Immature natural killer cell (primary cell): ENCODE measurements at places on chromosomes 7 and 10. TPM values are rescaled to one million over a fixed set of nuclear protein-coding genes. Genes with fewer than 3 reads are reported as not detected.

TAC1 gene
- polyA plus RNA-seq = not detected

DNA sequence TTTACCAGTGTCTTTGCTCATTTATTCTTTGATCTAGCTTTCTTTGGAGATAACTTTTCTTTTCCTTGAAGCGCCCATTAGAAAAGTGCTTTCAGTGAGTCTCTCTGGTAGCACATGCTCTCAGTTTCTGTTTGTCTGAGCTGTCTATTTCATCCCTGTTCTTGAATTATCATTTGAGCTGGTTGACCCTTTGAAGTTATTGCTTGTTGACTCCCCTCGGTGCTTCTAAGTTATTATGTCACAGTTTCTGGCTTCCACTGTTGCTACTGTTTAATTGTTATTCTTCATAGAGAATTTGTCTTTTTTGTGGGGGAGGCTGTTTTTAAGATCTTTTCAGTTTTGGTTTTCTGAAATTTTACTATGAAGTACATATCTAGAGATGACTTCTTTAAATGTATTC is 11.4 kb upstream of the PRF1 start:
- peak overlapping the region; percentile 4 for H3K4me3 ChIP-seq
- H3K27ac ChIP-seq = peak overlapping the region; percentile 76
- peaks cover 94% of the 10 kb centered on the region for H3K4me1 ChIP-seq
- peaks cover 19% of the 10 kb centered on the region for H3K27me3 ChIP-seq
- H3K36me3 ChIP-seq = no peaks in the 10 kb centered on the region

GRCh38 chr10:110221721-110222261 is 14.4 kb downstream of the MXI1 start:
- peaks cover 21% of the 10 kb centered on the region for H3K4me1 ChIP-seq
- no peak for DNase-seq
- H3K27me3 ChIP-seq = peaks cover 12% of the 10 kb centered on the region
- H3K4me3 ChIP-seq = no peak overlapping the region
- H3K36me3 ChIP-seq = no peaks in the 10 kb centered on the region

DNA sequence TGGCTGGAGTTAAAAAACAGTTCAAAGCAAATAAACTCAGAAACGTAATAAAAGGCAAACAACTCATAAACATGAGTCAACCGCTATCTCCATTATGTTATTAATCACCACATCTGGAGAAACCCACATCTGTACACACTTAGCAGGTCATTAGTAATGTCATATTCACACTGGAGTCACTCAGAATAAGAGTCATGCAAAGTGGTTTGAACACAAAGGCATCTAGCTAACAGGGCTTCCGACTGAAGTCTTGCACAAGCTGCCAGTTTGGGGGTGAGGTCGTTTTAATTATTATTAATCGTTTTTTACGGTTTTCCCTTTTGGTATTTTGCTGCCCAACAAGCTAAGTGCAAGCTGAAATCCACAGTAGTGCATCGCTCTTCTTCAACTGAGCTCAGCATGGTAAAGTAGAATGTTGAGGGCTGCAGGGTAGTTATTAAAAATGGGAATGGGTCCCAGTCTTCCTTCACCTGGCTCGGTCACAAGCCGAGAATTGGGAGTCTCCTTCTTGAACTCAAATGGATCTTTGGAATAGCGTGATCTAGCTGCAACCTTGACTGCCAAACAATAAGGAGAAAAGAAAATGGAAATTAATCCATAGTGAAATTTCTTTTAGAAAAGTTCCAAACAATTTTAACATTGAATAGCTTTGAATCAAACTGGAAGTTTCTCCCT is 663.5 kb downstream of the KCNMA1 start:
- H3K4me1 ChIP-seq = no peaks in the 10 kb centered on the region
- no peak overlapping the region for H3K4me3 ChIP-seq
- no peaks in the 10 kb centered on the region for H3K27me3 ChIP-seq
- H3K27ac ChIP-seq = no peak overlapping the region
- no peak for DNase-seq

DNA sequence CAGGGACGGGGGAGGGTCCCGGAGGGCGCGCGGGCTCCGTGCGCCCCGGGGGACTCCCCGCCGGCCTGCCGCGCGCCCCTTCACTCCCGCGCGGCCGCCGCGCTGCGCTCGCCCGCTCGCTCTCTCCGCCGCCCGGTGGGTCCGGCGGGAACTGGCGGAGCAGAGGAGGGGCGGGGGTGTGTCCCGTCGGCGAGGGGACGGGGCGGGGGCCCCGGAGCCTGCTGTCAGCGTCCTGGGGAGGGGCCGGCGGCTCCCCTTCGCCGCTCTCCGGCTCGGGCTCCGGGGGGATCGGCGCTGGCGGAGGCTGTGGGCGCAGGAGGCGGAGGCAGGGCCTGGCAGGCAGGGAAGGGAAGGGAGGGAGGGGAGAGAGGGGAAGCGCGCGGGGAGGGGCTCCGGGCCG is at the start of gene SH3PXD2A:
SH3PXD2A (minus strand) TSS at position 153 of the 400 bp plus-strand sequence. CDS start 310 bp downstream, outside the sequence.
- no peak for DNase-seq
- H3K4me1 ChIP-seq = peaks cover 13% of the 10 kb centered on the region
- peak within 1 kb of the TSS; percentile 79 for H3K4me3 ChIP-seq
- H3K27ac ChIP-seq = no peak within 1 kb of the TSS
- H3K36me3 ChIP-seq = peaks cover 11% of the 10 kb centered on the region

DNA sequence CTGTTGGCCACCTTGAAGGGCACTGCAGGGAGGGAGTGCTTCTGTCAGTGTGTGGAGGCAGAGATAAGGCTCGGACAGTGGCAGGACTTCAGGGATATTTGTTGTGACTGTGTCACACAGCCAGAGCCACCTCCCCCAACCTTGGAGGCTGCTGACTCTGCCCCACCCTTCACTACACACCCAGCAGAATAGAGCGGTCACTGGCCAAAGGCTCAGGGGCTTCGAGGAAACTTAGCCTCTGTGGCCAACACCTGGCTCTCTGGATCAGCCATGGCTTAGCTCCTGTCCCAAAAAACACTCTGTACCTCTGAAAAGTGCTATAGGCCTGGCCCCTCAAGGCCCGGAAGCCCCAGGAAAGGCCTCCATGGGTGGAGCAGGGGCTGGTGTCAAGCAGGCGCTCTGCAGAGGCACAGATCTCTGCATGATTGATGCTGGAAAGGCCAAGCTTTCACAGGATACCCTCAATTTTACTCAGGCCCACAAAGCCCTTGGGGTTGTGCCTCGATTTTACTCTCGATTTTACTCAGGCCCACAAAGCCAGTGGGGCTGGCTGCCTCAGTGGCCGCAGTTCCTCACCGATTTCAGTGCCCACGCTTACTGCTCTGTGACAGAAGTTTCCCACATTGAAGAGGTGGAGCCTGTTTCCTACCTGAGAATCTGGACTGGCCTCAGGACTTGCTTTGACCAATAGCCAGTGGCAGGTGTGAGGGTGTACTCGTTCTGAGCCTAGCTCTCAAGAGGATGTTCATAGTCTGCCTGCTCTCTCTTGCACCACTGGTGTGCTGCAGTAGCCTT is 113.2 kb upstream of the GPR26 start:
- no peaks in the 10 kb centered on the region for H3K4me1 ChIP-seq
- no peak overlapping the region for H3K27ac ChIP-seq
- no peak for DNase-seq
- H3K4me3 ChIP-seq = no peak overlapping the region
- H3K36me3 ChIP-seq = no peaks in the 10 kb centered on the region

DNA sequence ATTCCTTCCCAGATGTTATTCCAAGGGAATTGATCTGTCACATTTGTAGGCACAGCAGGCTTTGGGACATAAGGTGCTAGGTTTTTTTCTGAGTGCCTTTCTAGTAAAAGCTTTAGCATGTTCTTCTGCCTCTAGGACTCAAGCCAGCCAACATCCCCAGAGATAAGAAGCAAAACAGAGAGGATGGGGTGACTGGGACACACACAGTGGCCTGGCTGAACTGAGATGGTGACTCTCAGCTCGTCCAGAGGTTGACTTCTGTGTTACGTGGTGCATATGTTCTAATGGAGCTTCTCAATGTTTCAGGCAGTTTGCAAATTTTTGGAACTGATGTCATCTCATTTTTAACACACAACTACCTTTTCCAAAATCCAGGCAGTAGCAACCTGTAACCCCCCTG is 188.1 kb upstream of the CELF2 start:
- no peak overlapping the region for H3K27ac ChIP-seq
- peaks cover 5% of the 10 kb centered on the region for H3K27me3 ChIP-seq
- H3K36me3 ChIP-seq = no peaks in the 10 kb centered on the region
- no peaks in the 10 kb centered on the region for H3K4me1 ChIP-seq
- H3K4me3 ChIP-seq = no peak overlapping the region
- no peak for DNase-seq

DNA sequence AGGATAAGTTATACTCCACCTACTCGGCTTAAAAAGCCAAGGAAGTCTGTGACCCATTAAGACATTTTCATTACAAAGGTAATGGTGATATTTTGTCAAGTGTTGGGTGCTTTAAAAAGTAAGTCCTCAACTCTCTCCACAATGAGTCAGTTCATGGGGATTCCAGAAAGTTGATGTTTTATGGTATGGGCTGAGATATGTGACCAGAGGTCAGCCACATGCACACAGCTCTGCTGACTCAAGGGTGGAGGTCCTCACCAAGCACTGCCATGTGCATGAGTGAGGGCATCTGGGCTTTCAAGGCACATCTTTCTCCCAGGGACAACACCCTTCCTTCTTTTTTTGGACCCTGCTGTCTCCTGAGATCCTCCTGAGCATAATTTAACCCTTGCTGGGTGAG is 292.9 kb downstream of the PTEN start:
- no peak for DNase-seq
- H3K36me3 ChIP-seq = no peaks in the 10 kb centered on the region
- H3K27ac ChIP-seq = no peak overlapping the region
- H3K4me1 ChIP-seq = peaks cover 12% of the 10 kb centered on the region
- H3K4me3 ChIP-seq = no peak overlapping the region
- peaks cover 2% of the 10 kb centered on the region for H3K27me3 ChIP-seq

DNA sequence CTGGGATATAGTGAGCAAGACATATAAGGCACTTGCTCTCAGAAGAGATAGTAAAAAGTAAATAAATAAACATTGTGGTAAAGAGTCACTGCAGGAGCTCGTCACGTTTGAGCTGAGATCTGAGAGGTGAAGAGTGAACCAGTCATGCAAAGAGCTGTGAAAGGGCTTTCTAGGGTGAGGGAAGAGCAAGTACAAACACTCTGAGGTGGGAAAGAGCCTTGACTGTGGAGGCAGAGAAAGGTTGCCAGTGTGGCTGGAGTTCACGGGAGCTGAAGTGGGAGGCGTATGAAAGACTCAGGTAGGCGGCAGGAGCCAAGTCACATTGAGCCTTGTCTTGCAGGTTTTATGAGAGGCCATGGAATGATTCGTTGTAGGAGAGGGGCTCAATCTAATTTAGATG is 141.0 kb downstream of the C1GALT1 start:
- no peaks in the 10 kb centered on the region for H3K36me3 ChIP-seq
- no peaks in the 10 kb centered on the region for H3K27me3 ChIP-seq
- no peaks in the 10 kb centered on the region for H3K4me1 ChIP-seq
- H3K27ac ChIP-seq = no peak overlapping the region
- H3K4me3 ChIP-seq = no peak overlapping the region
